ENCODE measurements at places on chromosomes 11 and 22.

DNA sequence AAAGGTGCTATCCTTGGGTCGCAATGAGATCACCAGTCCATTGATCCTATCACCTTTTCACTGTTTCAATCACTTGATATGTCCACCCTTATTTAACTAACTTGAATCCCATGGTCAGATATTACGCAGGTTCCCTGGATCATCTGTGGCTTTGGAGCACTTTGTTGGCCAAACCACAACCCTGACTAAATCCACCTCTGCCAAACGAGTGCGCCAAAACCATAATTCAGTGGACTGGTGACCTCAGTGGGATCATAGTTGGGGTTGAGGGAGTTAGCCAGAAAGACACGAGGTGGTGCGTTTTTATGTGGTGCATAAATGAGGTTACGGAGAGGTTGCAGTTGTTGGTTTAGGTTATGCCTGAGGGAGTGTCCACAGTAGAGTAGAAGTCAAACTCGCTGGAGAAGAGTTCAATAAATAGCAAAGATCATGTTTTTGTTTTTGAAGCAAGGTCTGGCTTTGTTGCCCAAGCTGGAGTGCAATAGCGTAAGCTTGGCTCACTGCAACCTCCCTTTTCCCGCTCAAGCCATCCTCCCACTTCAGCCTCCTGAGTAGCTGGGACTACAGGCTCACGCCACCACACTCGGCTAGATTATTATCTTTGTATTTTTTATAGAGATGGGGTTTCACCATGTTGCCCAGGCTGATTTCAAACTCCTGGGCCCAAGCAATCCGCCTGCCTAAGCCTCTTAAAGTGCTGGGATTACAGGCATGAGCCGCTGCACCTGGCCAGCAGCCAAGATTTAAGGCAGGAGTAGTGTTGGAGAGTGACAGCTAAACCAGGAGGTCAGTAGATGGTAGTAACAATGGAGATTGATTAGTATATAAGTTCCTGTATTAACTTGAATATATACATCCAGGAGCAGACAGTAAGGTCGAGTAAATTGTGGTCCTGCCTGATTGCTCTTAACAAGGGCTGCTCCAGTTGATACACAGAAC, 4.5 kb downstream of the FOXR1 start:
- DNase-seq = no peak

- no peak for DNase-seq
Observed at GRCh38 chr11:6828103-6828502, 17.4 kb upstream of the OR10A5 start.

- no peak for DNase-seq
Observed at GRCh38 chr11:70314730-70315129, 44.2 kb downstream of the PPFIA1 start.

- no peak for DNase-seq
Observed at GRCh38 chr11:102491969-102492368, 38.6 kb downstream of the MMP7 start.

- DNase-seq = no peak
Observed at GRCh38 chr22:30205281-30206115, 41.1 kb downstream of the LIF start.

DNA sequence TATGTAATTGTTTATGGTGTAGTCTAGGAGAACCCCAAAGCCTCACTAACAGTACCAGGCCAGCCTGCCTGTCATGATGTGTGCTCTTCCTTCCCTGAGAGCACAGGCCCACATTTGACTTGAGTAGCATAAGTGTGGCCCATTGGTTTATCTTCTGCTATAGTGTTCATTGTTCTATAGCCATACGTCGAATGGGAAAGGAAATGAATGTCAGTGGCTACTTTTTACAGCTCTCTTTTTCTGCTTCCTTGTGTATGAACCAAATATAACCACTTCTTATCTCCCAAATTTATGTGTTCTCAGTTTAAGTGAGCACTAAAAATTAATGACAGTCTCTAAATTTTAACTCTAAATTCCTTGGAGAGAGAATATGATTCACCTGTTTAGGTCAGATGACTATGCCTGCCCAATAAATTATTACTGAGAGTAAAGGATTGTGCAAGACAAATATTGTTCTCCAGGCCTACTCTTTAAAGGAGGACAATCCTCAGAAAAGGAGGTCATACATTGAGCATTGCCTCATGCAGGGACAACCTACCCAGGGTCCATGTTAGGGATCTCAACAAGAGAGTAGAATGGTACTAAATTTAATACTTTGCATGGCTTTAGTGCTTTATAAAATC, 222.9 kb upstream of the ARHGAP20 start:
- no peak for DNase-seq

GRCh38 chr22:44344407-44344806, 31.7 kb upstream of the SHISAL1 start:
- DNase-seq = no peak

Measured in SK-N-MC (cell line).